ENCODE measurements at places on chromosomes 12 and 14. TPM values are rescaled to one million over a fixed set of nuclear protein-coding genes. Genes with fewer than 3 reads are reported as not detected.

The AKAP3 gene
- 0.29 TPM for total RNA-seq

GRCh38 chr14:32304296-32304695 is 24.8 kb upstream of the AKAP6 start:
- DNase-seq: no peak

GRCh38 chr12:25286837-25287236 is 36.1 kb upstream of the KRAS start:
- DNase-seq: no peak

The KRT7 gene
- 47.0 TPM for total RNA-seq

- no peak for DNase-seq
Observed at GRCh38 chr12:64890873-64891468, 66.5 kb downstream of the TBC1D30 start.

GRCh38 chr12:14589169-14590004 is 21.7 kb upstream of the PLBD1 start:
- DNase-seq: no peak

- no peak for DNase-seq
Observed at GRCh38 chr14:36989806-36990205, 182.6 kb downstream of the SLC25A21 start.

GRCh38 chr14:72476657-72477499 is 417.0 kb downstream of the DPF3 start:
- DNase-seq: peak; percentile 55

DNA sequence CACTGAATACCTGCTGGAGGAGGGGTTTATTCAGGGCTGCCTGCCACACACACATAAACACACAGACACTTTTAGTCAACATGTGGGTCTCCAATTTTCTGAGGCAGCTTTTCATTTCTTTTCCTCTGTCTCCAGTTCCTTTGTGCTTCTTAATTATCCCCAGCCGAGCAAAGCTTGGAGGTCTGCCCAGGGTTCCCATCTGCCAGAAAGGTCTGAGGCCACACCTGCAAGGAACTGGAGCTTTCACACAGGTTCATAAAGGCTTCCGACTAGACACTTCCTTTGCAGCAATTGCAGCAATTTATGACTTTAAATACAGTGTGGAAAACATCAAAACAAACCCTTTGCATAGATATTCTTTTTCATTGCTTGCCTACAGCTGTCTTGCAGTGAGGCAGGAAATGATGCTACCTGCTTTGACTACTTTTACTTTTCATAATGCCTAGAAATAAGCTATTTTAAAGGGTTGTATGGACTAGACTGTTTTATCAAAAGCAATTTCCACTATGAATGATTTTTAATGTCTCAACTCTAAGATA is 1318.9 kb downstream of the AACS start:
- no peak for DNase-seq

- no peak for DNase-seq
Observed at GRCh38 chr12:88691811-88692210, 111.5 kb upstream of the KITLG start.

- DNase-seq: peak; percentile 51
Observed at GRCh38 chr12:44847888-44848702, 28.0 kb downstream of the NELL2 start.

- no peak for DNase-seq
Observed at GRCh38 chr12:128795530-128796361, 28.0 kb downstream of the SLC15A4 start.

- no peak for DNase-seq
Observed at GRCh38 chr12:9108504-9109212, 7.1 kb downstream of the A2M start.

- DNase-seq: no peak
Observed at GRCh38 chr12:1448336-1448735, 146.0 kb downstream of the FBXL14 start.

DNA sequence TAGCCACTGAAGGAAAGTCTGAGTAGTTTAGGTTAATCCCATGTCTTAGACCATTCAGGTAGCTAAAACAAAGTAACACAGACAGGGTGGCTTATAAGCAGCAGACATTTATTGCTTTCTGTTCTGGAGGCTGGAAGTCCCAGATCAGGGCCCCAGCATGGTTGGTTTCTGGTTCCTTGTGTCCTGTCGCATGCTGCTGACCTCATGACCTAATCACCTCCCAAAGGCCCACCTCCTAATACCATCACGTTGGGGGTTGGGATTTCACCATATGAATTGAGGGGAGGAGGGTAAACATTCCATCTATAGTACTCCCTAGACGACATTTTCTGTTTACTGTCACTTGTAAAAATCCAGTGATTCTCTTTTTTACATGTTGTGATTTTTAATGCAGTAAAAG is 148.6 kb downstream of the FBXL14 start:
- DNase-seq: no peak

The SVOP gene
- not detected for total RNA-seq

DNA sequence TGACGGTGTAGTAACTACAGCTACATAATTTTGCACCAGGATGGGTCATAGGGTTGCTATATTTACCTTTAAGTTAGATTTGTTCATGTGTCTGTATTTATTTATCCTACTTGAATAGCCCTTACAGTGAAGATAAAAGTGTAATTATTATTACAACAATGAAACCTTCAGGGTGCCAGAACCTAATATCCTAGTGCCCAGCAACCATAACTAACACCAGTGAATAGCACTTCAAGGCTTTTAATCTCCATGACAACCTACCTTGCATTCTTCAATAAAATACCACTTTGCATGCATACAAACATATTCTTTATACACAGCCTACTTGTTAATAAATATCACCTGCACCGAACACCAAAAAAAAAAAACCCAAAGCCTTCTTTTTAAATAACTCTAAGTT is 58.7 kb upstream of the G2E3 start:
- no peak for DNase-seq

GRCh38 chr12:39692258-39692853 is 72.8 kb upstream of the ABCD2 start:
- DNase-seq: no peak

DNA sequence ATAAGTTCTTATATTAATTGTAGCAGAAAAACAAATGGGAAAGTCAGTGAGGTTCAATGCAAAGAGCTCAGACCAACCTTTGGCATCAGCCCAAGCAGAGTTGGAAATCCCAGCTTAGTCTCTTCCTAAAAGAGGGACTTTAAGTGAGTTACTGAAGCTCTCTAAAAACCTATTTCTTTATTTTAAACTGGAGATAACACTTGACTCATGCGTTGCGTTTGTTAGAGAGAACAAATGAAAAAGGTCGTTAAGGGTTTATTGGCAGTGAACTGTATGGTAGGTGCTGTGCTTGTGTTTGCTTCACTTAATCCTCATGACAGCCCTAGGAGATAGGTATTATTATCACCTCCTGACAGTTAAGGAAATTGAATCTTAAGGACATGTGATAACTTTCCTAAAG is 396.5 kb downstream of the RAD51B start:
- no peak for DNase-seq

DNA sequence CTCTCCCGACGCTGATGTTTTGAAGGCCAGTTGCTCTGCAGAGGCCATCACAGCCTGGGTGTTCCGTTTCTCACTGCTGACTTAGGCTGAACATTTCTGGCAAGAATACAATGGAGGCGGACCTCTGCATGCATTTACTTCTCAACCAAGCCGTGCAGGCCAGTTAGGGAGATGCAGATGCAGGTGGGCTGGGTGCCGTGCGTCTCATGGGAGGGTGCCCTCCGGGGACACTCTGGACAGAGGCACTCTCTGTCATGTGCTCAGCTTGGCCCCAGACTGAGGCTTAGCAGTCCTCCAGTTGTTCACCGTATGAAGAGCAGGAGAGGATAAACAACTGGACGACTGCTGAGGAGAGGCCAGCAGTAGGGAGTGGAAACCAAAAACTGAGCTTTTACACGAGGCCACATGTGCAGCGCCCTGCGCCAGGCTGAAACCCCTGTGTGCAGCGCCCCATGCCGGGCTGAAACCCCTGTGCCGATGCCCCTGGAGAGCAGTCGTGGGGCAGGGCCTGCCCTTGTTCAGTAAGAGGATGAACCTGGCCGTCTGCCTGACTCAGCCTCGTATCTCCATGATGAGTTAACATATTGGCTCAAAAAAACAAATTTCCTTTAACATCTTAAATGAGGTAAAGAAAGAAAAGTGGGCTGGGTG is 32.3 kb downstream of the DDX51 start:
- DNase-seq: no peak

DNA sequence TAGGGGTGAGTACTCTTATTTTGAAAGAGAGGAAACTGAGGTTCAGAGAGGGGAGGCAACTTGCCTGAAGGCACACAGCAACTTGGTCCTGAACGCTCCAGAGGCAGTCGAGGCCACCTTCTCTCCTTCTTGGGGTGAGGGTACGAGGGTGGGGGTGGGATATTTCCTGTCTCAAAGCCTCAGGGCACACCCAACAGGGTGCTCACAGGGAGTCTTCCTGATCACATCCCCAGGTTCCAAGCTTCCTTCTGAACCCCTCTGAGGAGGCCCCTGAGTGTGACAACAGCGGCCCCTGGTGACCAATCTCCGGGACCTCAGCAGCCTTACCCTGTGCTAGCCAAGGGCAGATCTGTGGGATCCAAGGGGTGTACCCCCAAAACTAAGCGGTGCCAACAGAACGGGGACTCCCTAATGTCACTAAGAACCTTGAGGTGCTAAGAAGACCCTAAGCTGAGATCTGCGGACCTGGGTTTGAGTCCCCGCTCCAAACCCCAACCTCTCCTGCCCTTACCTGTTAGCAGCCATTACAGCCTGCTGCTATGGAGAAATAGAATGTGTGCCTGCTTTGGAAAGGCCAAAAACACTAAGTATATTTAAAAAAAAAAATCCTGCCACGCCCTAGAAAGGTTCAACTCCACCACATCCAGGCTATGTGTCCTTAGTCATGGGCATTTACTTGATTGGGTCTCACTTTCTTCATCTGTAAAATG is 57.9 kb downstream of the TRPV4 start:
- DNase-seq: peak; percentile 90

The KIF5A gene
- total RNA-seq: not detected

GRCh38 chr12:2068653-2069052 is 15.9 kb downstream of the CACNA1C start:
- DNase-seq: no peak

GRCh38 chr12:11688831-11689230 is 39.4 kb downstream of the ETV6 start:
- no peak for DNase-seq

- DNase-seq: peak; percentile 41
Observed at GRCh38 chr14:54673193-54674045, 106.5 kb downstream of the SAMD4A start.

GRCh38 chr14:105844047-105844630 is 317.8 kb downstream of the TMEM121 start:
- no peak for DNase-seq

The GNS gene
- 13.0 TPM for total RNA-seq

DNA sequence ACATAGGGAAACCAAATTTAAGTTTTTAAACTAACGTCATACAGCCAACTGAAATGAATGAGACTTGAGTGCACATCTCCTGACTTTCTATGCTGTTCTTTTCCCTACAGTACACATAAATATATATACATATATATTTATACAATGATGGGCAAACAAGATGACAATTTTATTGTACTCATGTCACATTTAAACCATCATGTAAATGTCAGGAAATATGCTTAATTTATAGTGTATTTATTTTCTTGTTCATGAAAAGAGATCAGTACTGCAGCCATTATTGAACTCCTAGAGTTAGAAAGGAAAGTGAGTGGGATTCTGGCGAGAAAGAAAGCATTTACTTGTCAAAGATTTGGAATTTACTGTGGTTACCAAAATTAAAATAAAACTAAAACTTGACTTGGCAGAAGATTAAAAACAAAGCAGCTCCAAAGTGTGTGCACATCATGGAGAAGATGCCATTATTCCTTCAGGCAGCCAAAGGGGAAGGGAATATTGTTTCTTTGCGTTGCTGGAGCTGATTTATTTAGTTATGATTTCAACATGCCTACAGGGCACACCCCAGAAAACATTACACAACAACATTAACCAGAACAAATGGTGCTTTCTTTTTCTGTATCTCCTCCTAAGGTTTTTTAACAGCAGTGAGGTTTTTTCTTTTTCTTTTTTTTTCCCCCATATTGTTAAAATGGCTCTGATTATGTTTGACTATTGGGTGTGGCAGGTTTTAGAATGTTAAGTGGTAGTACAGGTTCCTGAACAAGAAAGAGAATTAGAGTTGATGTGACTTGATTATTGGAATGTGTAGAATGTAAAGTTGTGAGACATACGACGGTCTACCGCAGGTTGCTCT is 144.6 kb downstream of the RAD51B start:
- DNase-seq: peak; percentile 84

- DNase-seq: no peak
Observed at GRCh38 chr14:89121968-89122620, 294.9 kb downstream of the FOXN3 start.

The SOAT2 gene
- not detected for total RNA-seq

The SIX4 gene
- total RNA-seq: 3.2 TPM

GRCh38 chr14:67245104-67245503 is 3.9 kb downstream of the PALS1 start:
- DNase-seq: no peak

The REP15 gene
- total RNA-seq: 16.5 TPM

The BCL2L14 gene
- total RNA-seq: 17.7 TPM

DNA sequence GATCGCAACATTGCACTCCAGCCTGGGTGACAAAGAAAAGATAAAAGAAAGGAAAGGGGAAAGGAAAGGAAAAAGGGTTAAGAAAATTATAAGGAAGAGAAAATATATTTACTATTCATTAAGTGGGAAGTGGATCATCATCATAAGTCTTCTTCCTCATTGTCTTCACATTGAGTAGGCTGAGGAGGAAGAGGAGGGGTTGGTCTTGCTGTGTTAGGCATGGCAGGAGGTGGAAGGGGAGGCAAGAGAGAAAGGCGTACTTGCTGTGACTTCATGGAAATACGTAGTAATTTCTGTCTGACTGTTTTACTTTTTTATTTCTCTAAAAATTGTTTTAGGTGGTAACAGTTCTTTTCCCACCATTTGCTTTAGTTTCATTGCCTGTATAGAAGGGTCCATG is 26.2 kb downstream of the FAM177A1 start:
- DNase-seq: no peak

GRCh38 chr14:35687335-35687939 is 121.7 kb downstream of the RALGAPA1 start:
- no peak for DNase-seq

GRCh38 chr14:51395361-51395849 is 155.4 kb downstream of the TMX1 start:
- DNase-seq: no peak

The SMCO3 gene
- total RNA-seq: not detected

The PTPRQ gene
- total RNA-seq: not detected

GRCh38 chr12:53952335-53952694 is 2.4 kb upstream of the HOXC12 start:
- no peak for DNase-seq

- no peak for DNase-seq
Observed at GRCh38 chr12:53852992-53853391, 85.6 kb upstream of the HOXC13 start.

DNA sequence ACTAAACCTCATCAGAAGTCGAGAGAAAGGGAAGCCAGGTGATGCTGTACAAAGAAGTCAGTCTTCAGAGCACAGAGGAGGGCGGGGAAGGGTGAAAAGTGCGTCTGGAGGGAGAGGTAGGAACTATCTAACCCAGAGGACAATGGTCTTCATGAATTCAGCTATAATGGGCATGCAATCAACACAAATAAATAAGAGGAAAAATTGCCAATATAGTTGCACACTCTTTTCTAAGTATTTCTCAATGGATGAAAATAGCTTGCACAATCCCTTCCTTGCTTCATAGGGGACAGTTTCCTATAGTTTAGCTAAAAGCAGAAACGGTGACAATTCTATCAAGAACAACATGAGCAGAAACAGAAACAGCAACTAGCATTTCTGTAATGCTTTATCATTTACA is 931.2 kb downstream of the AACS start:
- DNase-seq: no peak

GRCh38 chr12:19639781-19640415 is 200.6 kb downstream of the AEBP2 start:
- DNase-seq: no peak

Data from stomach (tissue), 19 donors.